ENCODE measurements at places on chromosomes 12 and 14. TPM values are rescaled to one million over a fixed set of nuclear protein-coding genes. Genes with fewer than 3 reads are reported as not detected.

Gene ABHD12B
- total RNA-seq, result not detected

DNA sequence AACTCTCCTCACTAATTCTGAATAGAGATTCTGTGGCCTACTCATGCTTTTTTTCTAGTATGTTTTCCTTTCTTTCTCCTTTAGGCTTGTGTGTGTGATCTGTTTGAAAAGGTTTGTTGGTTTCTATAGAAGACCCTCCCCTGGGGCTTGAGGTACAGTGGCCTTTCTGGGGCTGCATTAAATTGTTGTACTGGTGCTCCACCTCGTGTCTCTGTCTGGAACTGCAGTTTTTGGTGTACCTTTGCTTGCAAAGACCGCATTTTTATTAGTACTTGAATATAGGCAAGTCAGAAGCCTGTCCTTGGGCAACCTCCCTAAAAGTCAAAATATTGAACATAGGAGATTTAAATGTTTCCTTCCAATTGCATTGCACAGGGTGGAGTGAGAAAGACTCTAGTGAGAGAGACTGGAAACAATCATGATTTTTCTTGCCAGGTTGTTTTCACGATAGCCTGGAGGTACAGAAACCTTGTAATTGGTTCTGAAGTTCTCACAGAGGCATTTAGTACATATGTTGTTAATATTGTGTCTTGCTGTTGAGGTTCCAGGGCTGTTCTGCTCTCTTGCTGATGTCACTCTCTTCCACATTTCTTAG is 39.0 kb downstream of the SLCO1B1 start:
- peak; percentile 40 for DNase-seq

DNA sequence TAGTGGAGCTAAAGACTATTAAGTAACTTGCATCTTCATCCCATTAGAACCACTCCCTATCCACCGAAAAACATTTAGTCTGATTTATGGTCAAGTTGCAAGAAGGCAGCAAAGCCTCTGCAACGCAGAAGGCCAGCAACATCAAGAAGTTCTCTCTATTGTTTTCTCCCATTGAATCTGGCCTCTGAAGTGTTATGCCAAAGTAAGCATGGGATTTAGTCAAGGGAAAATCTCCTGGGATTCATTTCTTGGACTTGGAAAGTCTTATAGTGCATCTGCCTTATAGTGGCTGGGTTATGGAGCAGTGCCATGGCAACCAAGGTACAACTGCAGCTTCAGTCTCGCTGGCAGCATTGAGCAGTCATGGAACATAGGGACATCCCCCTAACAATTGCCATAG is 87.7 kb upstream of the KRR1 start:
- DNase-seq, result no peak

Gene MARK3
- 103 TPM for total RNA-seq

DNA sequence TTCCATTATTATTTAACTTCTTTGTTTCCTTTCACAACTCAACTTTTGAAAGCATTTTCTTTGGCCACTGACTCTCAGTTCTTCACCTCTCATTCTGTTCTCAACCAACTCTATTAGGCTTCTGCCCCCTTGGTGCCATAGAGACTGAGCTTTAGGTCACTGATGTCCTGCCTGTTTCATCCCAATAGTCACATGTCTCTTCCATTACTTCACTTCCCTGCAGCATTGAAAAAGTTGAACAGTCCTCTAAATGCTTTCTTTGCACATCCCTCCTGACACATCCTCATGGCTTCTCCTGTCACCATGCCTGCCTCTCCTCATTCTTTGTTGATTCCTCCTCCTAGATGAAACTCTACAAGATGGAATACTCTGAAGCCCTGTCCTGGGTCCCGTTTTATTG is 2.7 kb downstream of the CLEC12A start:
- no peak for DNase-seq

- DNase-seq, result no peak
Measured at GRCh38 chr14:69475194-69475818, 9.2 kb upstream of the PLEKHD1 start.

- DNase-seq, result no peak
Measured at GRCh38 chr14:62158779-62159178, 396.6 kb downstream of the SNAPC1 start.

- no peak for DNase-seq
Measured at GRCh38 chr12:26939953-26940352, 1.7 kb downstream of the FGFR1OP2 start.

DNA sequence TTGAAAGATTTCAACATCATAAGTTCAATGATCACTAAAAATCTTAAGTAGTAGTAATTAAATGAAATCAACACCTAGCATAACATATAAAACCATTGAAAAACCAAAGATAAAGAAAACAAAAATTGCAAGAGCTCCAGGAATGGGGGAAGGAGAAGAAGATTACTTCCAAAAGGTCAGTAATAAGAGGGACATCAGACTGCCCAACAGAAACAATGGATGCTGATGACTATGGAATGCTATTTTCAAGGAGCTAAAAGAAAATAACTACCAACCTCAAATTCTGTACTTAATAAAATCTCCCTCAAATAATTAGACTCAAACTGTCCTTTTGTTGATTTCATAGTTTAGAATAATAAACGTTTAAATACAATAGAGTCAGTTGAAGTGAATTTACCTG is 314.5 kb upstream of the LMO3 start:
- no peak for DNase-seq

Gene ANO2
- 5.9 TPM for total RNA-seq

DNA sequence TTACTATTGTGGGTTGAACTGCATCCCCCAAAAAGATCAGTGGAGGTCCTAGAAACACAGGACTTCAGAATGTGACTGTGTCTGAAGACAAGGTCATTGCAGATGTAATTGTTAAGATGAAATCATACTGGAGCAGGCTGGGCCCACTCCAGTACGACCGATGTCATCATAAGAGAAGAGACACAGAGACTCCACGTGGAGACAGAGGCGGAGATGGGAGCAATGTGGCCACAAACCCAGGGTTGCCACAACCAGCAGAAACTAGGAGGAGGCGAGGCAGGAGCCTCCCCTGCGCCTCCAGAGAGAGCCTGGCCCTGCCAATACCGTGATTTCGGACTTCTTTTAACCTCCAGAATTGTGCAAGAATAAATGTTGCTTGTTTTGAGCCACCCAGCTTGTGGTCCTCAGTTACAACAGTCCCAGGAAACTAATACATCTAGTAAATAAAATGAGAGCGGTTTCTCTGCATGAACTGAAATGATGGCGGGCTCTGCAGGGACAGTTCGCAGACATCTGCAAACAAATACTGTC is 25.7 kb upstream of the FZD10 start:
- DNase-seq, result no peak

- DNase-seq, result no peak
Measured at GRCh38 chr14:92005019-92005418, 34.8 kb downstream of the TRIP11 start.

- DNase-seq, result no peak
Measured at GRCh38 chr14:35134329-35135123, 12.2 kb downstream of the PRORP start.

DNA sequence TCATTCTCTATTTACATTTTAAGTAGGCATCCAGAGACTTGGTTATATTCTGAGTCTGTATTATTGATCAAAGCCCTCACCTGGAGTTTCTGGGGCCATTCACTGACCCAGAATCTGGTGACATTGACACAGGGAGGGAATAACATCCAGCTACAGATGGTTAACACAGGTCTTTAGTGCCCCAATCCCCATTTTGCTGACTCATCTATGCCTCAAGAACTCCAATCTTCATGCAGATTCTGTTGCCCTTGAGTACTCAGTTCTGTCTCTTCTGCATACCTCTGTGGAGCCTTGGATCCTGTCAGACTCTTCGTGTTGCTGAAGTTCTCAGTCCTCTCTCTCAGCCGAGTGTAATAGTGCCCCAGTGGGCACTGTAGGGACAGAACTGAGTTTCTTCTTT is 208.9 kb downstream of the RGS6 start:
- no peak for DNase-seq

DNA sequence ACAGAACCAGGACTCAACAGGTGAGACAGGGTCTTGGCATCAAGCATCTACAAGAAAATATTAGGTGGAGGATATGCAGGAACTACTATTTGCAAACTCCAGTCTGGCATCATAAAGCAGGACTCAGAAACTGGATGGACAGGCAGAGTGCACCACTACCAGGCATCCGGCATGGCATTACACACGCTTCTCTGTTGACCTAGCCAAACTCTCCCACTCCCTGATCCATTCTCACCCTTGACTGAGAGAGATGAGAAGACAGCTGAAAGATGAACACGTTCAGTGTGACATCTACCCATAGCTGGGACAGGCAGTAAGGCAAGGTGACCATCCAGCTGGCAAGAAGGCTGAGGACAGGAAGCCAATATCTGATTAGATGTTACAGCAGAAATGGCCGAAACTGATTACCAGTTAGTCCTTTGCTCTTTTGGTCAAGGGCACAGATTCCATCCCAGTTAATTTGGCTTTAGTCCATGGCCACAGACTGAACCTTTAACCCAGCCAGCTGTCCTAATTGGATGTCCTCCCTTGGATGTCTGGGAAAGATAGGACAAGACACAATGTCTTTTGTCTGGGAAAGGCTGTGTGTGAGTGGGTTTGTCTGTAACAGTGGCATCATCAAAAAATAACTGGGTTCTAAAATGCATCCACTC is 71.6 kb downstream of the BBS10 start:
- DNase-seq, result peak; percentile 31

Gene AACS
- total RNA-seq, result 18.0 TPM
